Stimulated activated CD4-positive, alpha-beta T cell treated with anti-CD3 and anti-CD28 coated beads, Interleukin-1b, Interleukin-23, amount 100 ng/mL, for 1 hour (primary cell): ENCODE measurements at places on chromosomes 3 and 15.

DNA sequence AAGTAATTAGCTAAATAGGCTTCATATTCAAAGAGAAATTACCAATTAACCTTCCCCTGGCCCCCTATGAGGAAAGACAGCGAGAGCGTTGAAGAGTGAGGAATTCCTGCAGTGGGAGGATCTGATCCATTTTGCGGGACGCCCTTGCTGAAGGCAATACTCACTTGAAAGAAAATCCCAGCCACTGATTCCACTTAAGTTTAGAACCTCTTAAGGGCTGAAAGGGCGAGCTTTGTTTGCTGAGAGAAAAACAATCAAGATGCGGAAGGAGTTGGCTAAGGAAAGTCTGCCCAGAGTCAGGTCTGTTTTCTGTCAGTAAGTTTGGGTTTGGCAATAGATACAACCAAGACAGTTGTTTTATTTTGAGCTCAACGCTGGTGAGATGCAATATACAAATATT lies 102.8 kb upstream of the GBE1 start:
- DNase-seq, result no peak

- no peak for DNase-seq
Observed at GRCh38 chr15:99734575-99734974, 1.3 kb upstream of the LYSMD4 start.

DNA sequence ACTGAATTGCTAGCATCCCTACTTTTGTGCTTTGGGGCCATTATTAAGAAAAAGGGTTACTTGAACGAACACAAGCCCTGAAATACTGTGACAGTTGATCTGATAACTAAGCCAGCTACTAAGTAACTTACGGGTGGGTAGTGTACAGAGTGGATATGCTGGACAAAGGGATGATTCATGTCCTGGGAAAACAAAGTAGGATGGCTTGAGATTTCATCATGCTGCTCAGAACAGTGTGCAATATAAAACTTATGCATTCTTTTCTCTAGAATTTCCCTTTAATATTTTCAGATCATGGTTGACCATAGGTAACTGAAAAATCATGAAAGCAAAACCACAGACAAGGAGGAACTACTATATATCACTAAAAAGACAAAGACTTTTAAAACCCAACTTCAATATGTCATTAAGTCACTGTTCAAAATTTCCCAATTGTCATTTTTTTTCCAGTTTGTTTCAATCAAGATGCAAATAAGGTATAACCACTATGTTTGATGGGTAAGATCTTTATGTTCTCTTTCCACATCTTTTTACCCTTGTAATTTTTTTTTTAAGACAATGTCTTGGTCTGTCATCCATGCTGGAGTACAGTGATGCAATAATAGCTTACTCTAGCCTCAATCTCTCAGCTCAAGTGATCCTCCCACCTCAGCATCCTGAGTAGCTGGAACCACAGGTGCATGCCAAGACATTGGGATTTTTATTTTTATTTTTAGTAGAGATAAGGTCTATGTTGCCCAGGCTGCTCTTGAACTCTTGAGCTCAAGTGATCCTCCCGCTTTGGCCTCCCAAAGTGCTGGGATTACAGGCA lies 67.7 kb downstream of the IFT80 start:
- no peak for DNase-seq

GRCh38 chr15:100924436-100924835 lies 5.3 kb downstream of the LRRK1 start:
- DNase-seq, result no peak

- DNase-seq, result no peak
Observed at GRCh38 chr15:39616731-39617455, 36.0 kb downstream of the THBS1 start.

GRCh38 chr3:172034786-172035685 lies 4.3 kb upstream of the FNDC3B start:
- DNase-seq, result no peak

GRCh38 chr3:136142592-136142991 lies 53.5 kb downstream of the MSL2 start:
- DNase-seq, result no peak

DNA sequence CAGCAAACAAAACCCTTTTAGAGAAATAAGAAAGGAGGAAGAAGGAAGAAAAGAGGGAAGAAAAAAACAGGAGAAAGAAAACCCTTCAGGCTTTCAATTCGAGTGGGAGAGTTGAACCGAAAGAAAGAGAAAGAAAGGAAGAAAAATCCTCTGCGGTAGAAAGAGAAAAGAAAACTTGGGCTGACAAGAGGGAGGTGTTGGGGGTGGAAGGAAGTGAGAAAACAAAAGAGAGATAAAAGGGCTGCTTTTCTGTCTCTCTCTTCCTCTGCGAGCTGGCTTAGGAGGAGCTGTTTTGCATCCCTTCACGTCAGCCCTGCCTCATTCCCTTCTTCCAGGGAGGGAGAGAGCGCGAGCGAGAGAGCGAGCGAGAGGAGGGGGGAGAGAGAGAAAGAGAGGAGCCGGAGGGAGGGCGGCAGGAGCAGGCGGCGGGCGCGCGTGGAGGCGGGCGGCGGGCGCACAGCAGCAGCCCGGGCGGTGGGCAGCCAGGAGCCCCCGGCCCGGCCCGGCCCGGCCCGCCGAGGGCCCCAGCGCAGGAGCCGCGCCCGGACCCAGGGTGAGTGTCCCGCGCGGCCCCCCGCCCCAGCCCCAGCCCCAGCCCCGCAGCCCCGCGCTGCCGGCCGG lies at the start of gene ZNF710:
ZNF710 (plus strand) TSS at position 263 of the 621 bp plus-strand sequence. CDS start 65,814 bp downstream, outside the sequence.
- no peak for DNase-seq

- DNase-seq, result no peak
Observed at GRCh38 chr15:67340630-67341029, 86.0 kb downstream of the IQCH start.

DNA sequence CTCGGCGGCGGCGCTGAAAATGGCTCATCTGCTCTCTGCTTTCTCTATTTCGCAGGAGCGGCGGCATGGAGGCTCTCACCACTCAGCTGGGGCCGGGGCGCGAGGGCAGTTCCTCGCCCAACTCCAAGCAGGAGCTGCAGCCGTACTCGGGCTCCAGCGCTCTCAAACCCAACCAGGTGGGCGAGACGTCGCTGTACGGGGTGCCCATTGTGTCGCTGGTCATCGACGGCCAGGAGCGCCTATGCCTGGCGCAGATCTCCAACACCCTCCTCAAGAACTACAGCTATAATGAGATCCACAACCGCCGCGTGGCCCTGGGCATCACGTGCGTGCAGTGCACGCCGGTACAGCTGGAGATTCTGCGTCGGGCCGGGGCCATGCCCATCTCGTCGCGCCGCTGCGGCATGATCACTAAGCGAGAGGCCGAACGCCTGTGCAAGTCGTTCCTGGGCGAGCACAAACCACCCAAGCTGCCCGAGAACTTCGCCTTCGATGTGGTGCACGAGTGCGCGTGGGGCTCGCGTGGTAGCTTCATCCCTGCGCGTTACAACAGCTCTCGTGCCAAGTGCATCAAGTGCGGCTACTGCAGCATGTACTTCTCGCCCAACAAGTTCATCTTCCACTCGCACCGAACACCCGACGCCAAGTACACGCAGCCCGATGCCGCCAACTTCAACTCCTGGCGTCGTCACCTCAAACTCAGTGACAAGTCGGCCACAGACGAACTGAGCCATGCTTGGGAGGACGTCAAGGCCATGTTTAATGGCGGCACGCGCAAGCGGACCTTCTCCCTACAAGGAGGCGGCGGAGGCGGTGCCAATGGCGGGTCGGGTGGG lies 790 bp downstream of the SKOR1 start:
- DNase-seq, result no peak

DNA sequence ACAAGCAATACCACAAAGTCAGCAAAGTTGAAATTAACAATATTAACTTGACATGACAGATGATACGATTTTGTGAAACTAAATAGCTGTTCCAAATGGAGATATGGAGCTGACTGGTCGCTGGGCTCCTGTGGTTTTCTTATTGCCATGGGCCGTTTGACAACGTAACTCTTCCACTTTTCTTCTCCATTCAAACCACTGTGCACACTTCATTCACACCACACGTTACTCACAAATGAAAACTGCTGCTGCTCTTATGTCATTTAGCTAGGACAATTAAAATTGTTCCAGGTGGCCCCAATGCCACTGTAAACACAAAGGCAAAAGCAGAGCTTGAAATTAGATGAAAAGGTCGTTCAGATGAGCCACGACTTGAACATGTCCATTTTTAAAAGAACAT lies 94.0 kb upstream of the VGLL4 start:
- no peak for DNase-seq

DNA sequence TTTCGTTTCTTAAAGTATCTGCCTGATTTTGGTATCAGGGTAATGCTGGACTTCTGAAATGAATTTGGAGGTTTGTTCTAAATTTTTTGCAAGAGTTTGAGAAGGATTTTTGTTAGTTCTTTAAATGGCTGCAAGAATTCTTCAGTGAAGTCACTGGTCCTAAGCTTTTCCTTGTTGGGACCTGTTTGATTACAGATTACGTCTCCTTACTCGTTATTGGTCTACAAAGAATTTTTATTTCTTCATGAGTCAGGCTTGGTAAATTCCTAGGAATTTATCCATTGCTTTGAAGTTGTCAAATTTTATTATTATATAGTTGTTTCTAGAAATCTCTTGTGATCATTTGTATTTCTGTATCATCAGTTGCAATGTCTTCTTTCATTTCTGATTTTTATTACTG lies 196.0 kb downstream of the DPH6 start:
- DNase-seq, result no peak

DNA sequence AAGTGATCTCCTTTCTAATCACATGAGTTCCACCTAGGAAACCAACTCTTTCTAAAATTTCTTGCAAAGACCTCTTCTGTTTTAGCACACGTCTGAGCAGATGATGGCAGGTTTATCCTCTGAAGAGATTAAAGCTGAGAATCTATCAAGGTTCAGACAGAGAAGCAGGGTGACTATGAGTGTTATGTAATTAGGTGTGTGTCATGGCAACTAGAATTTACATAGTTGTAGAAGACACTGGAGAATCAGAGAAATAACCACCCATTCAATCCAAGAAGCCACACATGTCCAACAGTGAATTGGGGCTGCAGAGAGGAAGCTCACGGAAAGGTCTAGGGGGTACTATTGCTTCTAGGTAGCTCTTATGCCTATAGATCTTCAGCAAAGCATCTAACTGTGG lies 600.5 kb downstream of the PYDC2 start:
- DNase-seq, result no peak
